ENCODE measurements at places on chromosomes 3 and 15. TPM values are rescaled to one million over a fixed set of nuclear protein-coding genes. Genes with fewer than 3 reads are reported as not detected.

DNA sequence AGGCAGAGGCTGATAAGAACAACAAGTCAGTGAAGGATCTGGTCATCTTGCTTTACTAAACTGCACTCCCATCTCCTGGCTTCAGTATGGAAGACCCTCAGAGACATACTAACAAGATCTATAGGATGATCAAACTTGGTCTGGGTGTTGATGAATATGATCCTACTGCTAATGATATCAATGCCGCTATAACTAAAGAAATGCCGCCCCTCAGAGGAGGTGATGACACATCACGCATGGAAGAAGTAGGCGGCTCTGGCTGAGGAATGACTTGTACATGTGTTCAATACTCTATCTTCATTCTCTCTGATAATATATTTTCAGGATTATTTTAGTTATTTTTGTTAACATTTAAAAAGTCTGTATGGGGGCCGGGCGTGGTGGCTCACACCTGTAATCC lies 17.5 kb upstream of the EIF2B5 start:
- H3K27me3 ChIP-seq = no peaks in the 10 kb centered on the region
- no peak overlapping the region for H3K27ac ChIP-seq
- no peak overlapping the region for H3K4me3 ChIP-seq
- DNase-seq = no peak

GRCh38 chr3:182618981-182619591 lies 174.2 kb upstream of the ATP11B start:
- no peak overlapping the region for H3K27ac ChIP-seq
- H3K27me3 ChIP-seq = no peaks in the 10 kb centered on the region
- no peaks in the 10 kb centered on the region for H3K4me1 ChIP-seq
- no peaks in the 10 kb centered on the region for H3K36me3 ChIP-seq

DNA sequence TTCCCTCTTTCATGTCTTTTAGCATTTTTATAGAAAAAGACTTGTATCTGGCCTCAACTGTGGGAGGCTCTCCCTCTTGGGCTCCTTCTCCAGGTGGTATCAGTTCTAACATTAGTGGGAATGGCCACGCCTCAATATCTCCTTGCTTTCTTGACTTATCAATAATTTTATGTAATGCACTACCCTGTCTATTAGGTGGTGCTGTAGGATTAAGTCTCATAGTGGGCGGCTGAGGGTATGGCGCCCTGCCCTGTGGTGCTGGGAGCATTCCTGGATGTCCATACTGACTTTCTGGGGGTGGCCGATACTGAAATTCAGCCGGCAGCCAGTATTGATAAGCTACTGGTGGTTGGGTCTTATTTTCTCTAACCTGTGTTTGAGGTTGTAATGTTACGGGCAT lies 8.7 kb upstream of the RPUSD3 start:
- no peaks in the 10 kb centered on the region for H3K27me3 ChIP-seq
- no peak overlapping the region for H3K27ac ChIP-seq
- H3K4me1 ChIP-seq = no peaks in the 10 kb centered on the region
- no peak for DNase-seq

- H3K36me3 ChIP-seq = no peaks in the 10 kb centered on the region
- DNase-seq = no peak
- no peaks in the 10 kb centered on the region for H3K4me1 ChIP-seq
- H3K27me3 ChIP-seq = no peaks in the 10 kb centered on the region
- H3K4me3 ChIP-seq = no peak overlapping the region
- no peak overlapping the region for H3K27ac ChIP-seq
Observed at GRCh38 chr3:109944836-109945235, 607.5 kb upstream of the DPPA4 start.

GRCh38 chr15:80530737-80531365 lies 126.7 kb downstream of the ARNT2 start:
- no peaks in the 10 kb centered on the region for H3K4me1 ChIP-seq
- no peak overlapping the region for H3K4me3 ChIP-seq
- H3K27me3 ChIP-seq = no peaks in the 10 kb centered on the region
- no peak for DNase-seq

GRCh38 chr3:68315546-68315945 lies 616.8 kb downstream of the TAFA4 start:
- no peak overlapping the region for H3K4me3 ChIP-seq
- H3K27me3 ChIP-seq = no peaks in the 10 kb centered on the region
- DNase-seq = no peak
- H3K4me1 ChIP-seq = no peaks in the 10 kb centered on the region
- H3K36me3 ChIP-seq = no peaks in the 10 kb centered on the region

GRCh38 chr3:152496286-152496685 lies 227.6 kb downstream of the MBNL1 start:
- DNase-seq = no peak
- H3K4me3 ChIP-seq = no peak overlapping the region
- H3K4me1 ChIP-seq = no peaks in the 10 kb centered on the region
- no peak overlapping the region for H3K27ac ChIP-seq
- no peaks in the 10 kb centered on the region for H3K36me3 ChIP-seq

Gene DCLK3
- 0.12 TPM for total RNA-seq

DNA sequence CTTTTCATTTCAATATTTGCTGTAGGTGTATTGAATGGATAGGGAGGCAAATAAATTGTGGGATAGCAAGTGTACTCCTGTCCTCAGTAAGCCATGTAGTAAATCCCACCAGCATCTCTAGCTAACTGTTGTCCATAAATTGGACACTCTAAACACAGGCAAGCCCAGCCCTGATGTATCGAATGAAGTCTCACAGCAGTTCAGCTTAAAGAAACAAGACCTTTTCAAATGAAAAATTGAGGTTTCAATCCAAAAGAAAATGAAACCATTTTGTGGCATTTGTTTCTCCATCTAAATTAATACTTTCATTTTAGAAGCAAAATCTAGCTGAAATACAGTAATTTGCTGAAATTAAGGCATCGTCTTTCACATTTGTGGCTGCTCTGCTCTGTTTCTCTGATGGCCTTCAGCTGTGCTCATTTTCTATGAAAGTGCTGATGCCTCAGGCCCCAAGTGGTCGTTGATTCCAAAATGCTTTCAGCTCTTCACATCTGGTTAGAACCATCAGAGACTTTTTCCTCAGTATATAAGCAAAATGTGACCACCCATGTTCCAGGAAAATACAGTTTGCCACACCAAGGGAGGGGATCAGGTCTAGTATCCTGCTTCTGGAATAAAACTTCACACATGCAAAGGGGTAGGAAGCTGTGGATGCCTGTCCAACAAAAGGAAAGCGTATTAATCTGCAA lies 245.0 kb downstream of the ZMAT3 start:
- no peaks in the 10 kb centered on the region for H3K4me1 ChIP-seq
- no peak for DNase-seq

- no peaks in the 10 kb centered on the region for H3K4me1 ChIP-seq
- no peaks in the 10 kb centered on the region for H3K36me3 ChIP-seq
- no peaks in the 10 kb centered on the region for H3K27me3 ChIP-seq
- H3K4me3 ChIP-seq = no peak overlapping the region
- H3K27ac ChIP-seq = no peak overlapping the region
Observed at GRCh38 chr15:80309769-80310384, 57.9 kb upstream of the CTXND1 start.

- no peak for DNase-seq
- H3K4me1 ChIP-seq = no peaks in the 10 kb centered on the region
- no peak overlapping the region for H3K4me3 ChIP-seq
- no peak overlapping the region for H3K27ac ChIP-seq
- H3K27me3 ChIP-seq = no peaks in the 10 kb centered on the region
- H3K36me3 ChIP-seq = no peaks in the 10 kb centered on the region
Observed at GRCh38 chr3:194293546-194294198, 57.5 kb downstream of the CPN2 start.

DNA sequence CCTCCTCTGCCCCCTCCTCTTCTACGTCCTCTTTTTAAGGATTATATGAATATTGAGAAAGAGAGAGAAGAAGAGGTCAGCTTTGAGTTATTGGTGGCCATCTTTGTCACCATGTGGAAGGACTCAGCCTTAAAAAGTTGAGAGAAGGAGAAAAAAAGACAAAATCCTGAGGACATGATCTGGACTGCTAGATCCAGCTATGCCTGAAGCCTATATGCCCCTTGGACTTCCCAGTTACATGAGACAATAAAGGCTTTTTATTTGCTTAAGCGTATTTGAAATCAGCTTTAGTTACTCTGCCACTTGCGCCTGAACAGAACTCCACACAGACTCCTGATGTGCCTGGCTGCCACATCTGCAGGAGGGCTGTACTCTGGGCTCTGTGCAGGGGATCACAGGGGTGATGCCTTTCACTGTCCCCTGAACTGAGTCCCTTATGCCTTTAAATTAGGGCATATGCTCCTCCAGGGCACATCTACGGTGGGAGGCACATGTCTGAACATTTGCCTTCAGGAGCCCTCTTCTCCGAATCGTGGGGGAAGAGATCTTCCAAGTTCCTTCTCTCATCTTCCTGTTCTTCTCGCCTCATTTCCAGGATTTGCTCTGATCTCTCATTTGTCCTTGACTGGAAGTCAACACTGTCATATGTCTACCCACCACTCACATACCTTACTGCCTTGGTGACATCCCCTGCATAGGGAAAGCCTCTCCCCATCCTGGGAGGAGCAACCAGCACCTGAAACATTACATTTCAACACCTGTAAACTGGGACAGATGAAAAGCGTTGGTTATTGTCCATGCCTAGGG lies 14.0 kb upstream of the PLA2G4E start:
- H3K27me3 ChIP-seq = no peaks in the 10 kb centered on the region
- DNase-seq = no peak
- no peaks in the 10 kb centered on the region for H3K36me3 ChIP-seq
- H3K4me3 ChIP-seq = no peak overlapping the region
- peaks cover 8% of the 10 kb centered on the region for H3K4me1 ChIP-seq

Gene CCDC80
- total RNA-seq = 11.0 TPM

- H3K4me1 ChIP-seq = peaks cover 4% of the 10 kb centered on the region
- no peaks in the 10 kb centered on the region for H3K27me3 ChIP-seq
- DNase-seq = no peak
- no peak overlapping the region for H3K4me3 ChIP-seq
- H3K27ac ChIP-seq = no peak overlapping the region
Observed at GRCh38 chr15:31098491-31098917, 3.0 kb downstream of the TRPM1 start.

Measured in pancreas (tissue), 10 donors.